ENCODE measurements at places on chromosomes 12 and 14.

DNA sequence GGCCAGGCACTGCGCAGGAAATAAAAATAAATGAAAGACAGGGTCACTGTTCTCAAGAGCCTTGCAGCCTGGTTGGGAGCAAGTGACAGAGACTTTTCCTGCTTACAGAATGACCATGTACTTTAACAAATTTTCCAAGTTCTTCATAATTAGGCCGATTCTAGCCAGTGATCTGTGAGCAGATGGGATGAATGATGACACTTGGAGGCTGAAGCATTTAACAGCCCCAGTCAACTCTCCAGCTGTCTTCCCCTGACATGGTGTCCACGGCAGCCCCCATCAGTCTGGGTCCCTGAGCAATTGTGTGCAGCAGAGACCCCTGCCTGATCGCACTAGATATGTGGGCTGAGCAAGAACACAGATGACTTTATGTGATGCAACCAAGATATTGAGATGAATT, 198.8 kb downstream of the NTF3 start:
- no peak for DNase-seq

GRCh38 chr12:78746001-78746400, 118.6 kb upstream of the SYT1 start:
- DNase-seq: no peak

GRCh38 chr12:105317942-105318621, 12.4 kb upstream of the C12orf75 start:
- no peak for DNase-seq

DNA sequence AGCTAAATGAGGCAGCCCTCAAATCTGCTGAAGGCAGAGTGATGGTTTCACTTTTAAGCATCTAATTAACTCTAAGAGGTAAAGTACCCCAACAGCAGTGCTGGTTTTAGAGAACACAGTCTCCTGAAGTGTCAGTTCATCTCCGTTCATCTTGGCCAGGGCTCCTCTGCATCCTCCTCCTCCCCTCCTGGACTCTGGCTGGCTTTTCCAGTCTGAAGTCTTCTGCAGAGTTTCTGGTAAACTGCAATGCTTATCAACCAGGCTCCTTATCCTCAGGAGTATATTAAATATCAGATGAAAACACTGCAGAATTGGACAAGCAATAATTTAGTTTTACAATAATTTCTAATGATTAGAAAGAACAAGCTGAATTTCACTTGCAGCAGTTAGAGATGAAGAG, 115.4 kb downstream of the GTF2A1 start:
- DNase-seq: no peak

- DNase-seq: no peak
These were observed 47.8 kb downstream of the HECTD1 start for GRCh38 chr14:31159682-31160296.

GRCh38 chr14:85027681-85028370, 502.1 kb upstream of the FLRT2 start:
- no peak for DNase-seq

GRCh38 chr14:74616996-74617700, 5.1 kb upstream of the LTBP2 start:
- no peak for DNase-seq

- DNase-seq: no peak
These were observed 59.6 kb upstream of the LRTM2 start for GRCh38 chr12:1760566-1761382.

- DNase-seq: no peak
These were observed 62.2 kb downstream of the RFX4 start for GRCh38 chr12:106645074-106645421.

- no peak for DNase-seq
These were observed 74.5 kb upstream of the DYNC1H1 start for GRCh38 chr14:101889898-101890297.

GRCh38 chr14:73749706-73750530, 35.7 kb upstream of the PNMA1 start:
- DNase-seq: no peak

- no peak for DNase-seq
These were observed 10.6 kb downstream of the EIF2B2 start for GRCh38 chr14:75013290-75013689.

DNA sequence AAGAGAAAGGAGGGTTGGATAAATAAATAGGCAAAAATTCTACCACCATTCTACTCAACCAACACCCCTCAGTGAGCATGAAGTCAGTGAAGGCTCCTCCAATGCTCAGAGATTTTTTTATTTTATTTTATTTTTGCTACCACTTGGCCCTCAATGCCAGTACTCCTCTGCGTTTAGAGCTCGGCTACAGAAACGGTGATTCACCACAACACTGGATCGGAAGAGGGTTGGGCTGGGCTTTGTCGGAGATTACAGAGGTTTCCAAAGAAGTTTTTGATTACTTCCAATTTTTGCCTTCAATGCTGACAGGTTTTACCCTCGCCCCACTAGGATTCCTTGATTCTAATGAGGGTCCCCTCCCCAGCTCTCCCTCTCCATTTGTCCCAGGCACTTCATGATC, 1027.2 kb upstream of the TMEM132C start:
- no peak for DNase-seq

- DNase-seq: no peak
These were observed 13.2 kb upstream of the RXYLT1 start for GRCh38 chr12:63766498-63766897.

- DNase-seq: no peak
These were observed 16.1 kb upstream of the CCDC85C start for GRCh38 chr14:99619835-99620834.

DNA sequence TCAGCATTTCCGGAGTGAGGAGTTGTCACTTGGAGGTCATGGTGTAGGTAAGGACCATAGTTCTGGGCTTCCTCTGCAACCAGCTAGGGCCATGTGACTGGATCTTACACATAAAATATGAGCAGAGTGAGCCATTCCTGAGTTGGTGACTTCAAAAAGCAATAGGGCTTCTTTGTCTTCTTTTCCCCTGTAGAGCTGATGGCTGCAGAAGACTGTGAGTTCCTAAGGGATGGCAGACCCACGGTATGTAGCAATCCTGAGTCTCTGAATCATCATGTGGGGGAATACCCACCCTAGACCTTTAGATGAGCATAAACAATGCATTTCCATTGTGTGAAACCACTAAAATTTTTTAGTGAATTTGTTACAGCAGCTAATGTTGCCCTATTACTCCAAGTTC, 151.1 kb upstream of the TBX3 start:
- DNase-seq: no peak

GRCh38 chr14:81529391-81529790, 4.3 kb downstream of the SEL1L start:
- DNase-seq: no peak

DNA sequence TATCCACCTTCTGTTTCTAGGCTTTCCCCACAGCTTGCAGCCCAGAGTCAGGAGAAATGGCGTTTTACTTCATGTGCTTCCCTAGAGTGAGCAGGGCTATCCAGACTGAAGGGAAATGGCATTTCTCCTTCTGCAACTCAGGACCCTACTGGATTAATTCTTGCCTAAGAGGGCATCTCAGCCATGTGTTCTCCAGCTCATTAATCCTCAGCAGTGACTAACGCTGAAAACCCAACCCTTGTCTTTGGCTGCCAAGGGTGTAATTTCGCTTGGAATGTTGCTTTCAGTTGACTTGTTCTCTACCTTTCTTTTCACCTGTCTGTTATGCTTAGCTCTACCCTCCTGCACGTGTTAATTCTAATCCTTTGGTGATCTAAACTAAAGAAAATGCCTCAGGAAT, 21.0 kb upstream of the EMP1 start:
- DNase-seq: no peak

- no peak for DNase-seq
These were observed 33.9 kb upstream of the SLC38A2 start for GRCh38 chr12:46406352-46407027.

- no peak for DNase-seq
These were observed 39.4 kb upstream of the TEX22 start for GRCh38 chr14:105358943-105359342.

GRCh38 chr14:99538275-99538674, 57.1 kb downstream of the CCNK start:
- DNase-seq: no peak

DNA sequence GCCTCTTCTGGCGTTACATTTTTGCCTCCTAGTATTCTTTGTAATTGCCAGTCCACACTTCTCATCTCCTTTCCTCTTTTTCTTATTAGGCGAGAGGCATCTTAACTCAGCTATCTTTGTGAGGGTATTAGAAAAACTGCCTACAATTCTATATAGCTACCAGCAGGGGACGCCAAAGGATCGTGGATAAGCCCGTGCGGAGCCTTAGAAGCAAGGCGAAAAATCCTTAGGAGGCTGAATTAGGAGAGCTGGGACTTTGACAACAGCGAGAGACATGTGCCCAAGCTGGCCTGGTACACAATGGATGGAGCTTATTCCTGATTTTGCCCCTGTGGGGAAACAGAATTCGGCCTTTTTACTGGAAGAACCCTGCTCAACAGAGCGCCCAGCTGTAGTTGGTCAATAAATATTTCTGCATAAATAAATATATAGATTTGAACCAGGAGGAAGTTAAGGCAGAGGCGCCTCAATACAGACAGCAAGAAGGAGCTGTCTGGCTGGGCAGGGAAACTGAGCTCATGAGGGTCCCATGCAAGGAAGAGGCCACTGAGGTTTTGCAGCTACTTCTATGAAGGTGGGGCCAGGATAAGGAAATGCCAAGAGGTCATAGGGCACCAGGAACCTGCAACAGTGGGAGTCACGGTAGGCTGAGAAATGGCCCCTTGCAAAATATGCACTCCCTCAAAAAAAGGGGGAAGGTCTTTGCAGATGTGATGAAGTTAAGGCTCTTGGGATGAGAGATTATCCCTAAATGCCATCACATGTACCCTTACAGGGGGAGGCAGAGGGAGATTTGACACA, 14.6 kb upstream of the RBM19 start:
- DNase-seq: no peak

- DNase-seq: no peak
These were observed 17.4 kb downstream of the NPC2 start for GRCh38 chr14:74475678-74476077.

GRCh38 chr14:94773061-94773648, 3.2 kb upstream of the GSC start:
- no peak for DNase-seq

GRCh38 chr12:100987552-100988521, 193.3 kb downstream of the ANO4 start:
- no peak for DNase-seq

DNA sequence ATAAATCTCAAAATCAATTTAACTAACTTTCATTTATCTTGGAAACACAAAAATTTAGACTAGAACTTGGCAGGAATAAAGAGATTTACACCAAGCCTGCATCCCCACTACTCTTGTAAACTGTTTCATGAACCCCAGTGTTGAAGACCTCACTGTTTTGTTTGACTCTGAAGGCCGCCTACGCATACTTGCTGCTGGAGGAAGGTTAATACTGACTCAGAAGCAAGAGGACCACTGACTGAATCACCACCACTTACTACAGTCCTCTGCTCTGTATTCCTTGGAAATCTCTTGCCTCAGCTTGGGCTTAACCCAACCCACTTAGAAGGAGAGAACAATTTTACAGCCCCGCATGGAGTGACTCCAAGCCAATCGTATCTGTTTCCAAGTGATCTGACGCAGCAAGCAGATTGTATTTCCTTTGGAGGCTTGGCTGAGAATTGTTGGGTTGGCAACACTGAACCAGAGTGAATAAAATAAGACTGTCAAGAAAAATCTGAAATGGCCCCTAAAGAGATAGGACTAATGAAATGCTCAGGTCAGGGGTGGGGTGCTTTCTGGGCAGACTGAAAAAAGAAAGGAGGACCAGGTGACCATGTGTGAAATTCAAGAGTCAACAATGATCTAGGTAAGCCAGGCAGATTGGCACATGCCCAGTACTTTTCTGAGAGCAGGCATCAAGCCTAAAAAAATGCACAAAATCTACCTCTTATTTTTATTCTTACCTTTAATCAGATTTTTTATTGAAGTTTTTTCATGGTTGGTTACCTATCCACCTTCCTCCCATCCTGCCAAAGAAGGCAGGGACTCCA, 248.6 kb downstream of the ZFP36L1 start:
- DNase-seq: no peak

DNA sequence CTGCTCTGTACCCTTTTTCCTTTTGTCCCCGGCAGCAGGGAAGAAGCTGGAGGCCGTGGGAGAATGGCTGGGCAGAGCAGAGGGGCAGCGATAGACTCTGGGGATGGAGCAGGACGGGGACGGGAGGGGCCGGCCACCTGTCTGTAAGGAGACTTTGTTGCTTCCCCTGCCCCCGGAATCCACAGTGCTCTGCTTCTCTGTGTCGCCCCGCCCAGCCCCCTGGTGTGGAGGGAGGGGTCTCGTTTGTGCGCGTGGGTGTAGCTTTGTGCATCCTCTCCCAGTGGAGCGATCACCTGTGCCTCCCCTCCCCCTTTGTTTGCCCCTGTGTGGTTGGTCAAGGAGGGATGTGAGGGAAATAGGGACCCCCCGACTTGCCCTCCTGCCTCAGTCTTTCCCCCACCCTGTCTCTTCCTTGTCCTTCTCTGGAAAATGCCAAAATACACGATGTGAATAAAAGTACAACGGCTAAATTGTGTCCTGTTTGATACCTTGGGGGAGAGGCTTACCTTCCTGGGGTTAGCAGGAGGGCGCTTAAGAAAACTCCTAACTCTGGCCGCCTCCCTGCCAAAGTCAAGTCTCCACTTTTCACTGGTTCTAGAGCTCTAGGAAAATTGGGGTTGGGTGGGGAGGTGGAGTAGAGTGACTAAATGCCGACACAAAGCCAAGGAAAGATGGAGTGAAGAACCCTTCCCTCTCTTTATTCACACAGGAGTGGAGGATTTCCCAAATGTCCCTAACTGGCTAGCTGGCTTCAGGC, 990 bp upstream of the TPI1 start:
- no peak for DNase-seq

GRCh38 chr14:103143506-103143905, 20.2 kb downstream of the TNFAIP2 start:
- DNase-seq: no peak

DNA sequence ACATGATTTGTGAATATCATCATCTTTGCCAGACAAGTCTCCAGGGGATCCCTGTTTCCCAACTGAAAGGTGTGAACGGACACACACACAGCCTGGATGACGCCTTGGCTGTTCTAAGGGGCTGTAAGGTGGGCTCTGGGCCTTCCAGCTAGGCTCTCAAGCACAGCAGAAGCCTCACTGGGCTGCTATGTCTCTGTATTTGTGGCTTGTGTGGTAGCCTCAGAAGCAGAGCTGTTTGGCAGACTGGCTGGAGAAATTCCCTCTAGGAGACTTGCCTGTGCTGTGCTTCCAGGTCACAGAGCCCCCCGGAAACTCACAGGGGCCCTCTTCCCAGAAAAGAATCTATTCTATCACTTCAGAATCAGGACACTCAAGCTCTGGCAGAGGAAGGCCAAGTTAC, 21.4 kb downstream of the OTUB2 start:
- no peak for DNase-seq

- no peak for DNase-seq
These were observed 39.8 kb downstream of the BAZ1A start for GRCh38 chr14:34835312-34835711.

GRCh38 chr12:93050026-93050747, 121.1 kb upstream of the EEA1 start:
- no peak for DNase-seq

DNA sequence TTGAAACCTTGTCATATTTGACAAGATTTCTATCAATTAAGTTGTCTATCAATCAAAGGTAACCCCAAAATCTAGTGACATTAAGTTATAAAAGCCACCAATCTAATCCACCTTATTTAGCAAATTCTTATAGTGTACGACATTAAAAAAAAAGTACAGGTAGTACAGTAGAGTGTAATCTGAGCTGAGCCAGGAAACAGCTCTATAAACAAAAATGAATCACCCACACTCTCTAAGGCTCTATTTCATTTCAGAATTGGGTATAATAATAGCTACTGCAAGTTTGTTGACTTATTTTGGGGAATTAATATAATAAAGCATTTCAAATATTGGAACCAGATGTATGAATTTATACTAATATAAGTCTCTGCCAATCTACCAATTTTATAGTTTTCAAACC, 342.4 kb upstream of the FLRT2 start:
- no peak for DNase-seq

GRCh38 chr12:28237423-28237822, 47.2 kb downstream of the CCDC91 start:
- no peak for DNase-seq
